Suppressor macrophage treated with lipopolysaccharide for 4 hours (primary cell): ENCODE measurements at places on chromosomes 1 and 21.

GRCh38 chr1:47618222-47618720, 180.4 kb downstream of the FOXD2 start:
- no peak for DNase-seq

DNA sequence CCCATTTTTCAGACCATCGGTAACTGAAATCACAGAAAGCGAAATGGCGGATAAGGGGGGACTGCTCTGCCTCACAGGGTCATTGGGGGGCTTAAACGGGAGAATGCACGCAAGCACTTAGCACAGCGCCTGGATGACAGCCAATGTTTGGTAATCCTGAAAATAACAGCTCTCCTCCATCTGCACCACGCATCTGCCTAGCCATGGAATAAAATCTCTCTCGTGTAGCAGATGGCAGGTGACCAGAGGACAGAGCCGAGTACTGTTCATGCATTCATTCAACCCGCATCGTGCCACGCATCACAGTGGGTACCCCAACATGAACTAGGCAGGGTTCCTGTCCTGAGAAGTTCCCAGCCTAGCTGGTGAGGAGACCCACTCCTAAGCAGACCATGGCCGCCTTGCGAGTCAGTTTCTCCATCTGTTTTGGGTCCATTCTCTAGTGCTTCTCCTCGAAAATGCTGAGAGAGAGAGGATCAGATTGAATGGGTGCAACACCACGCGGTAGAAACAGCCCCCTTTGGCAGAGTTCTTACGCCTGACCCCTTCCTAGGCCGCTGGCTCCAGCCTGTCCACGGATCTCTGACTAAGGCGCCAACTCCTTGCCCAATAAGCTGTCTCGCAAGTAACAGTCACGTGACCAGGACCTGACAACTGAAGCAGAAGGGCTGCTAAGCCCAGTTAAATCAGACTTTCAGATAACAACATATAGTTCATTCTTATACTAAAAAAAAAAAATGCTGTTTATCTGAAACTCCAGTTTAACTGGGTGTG, 7.3 kb downstream of the SLC1A7 start:
- DNase-seq = no peak

GRCh38 chr1:235734335-235734734, 84.8 kb upstream of the GNG4 start:
- DNase-seq = no peak

DNA sequence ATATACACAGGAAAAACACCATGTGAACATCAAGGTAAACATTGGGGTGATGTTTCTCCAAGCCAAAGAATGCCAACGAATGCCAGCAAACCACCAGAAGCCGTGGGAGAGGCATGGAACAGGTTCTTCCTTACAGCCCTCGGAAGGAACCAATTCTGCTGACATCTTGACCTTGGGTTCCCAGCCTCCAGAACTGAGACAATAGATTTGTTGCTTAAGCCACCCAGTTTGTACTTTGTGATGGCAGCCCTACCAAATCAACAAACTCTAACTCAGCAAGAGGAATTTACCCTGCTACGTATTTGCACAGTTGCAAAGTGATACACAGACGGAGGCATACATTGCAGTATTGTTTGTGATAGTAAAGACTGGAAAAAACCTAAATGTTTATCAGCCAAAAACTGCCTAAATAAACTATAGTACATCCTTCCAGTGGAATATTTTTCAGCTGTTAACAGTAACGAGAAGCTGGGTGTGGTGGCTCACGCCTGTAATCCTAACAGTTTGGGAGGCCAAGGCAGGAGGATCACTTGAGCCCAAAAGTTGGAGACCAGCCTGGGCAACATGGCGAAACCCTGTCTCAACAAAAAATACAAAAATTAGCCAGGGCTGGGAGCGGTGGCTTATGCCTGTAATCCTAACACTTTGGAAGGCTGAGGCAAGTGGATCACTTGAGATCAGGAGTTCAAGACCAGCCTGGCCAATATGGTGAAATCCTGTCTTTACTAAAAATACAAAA, 12.5 kb upstream of the ZC3H12A start:
- no peak for DNase-seq

DNA sequence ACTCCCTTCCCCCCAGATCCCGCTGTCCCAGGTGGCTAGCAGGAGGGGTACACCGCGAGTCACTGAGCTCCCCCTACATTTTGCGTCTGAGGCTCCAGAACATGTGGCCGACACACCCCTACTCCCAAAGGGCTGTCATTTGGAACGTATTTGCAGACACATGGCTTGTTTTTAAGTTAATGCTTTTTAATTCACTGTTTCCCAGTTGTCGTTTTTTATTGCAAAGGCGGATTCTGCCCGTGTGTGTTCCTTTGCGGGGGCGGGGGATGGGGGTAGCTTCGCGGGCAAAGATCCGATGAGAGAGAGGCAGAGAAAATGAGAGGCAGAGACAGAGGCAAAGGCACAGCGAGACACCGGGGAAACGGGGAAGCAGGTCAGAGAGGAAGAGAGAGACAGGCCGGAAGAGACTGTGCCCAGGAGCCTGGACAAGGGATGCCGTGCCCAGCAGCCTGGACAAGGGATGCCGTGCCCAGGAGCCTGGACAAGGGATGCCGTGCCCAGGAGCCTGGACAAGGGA, 270.2 kb downstream of the FOXD2 start:
- no peak for DNase-seq

GRCh38 chr1:3135744-3136455, 66.9 kb downstream of the PRDM16 start:
- DNase-seq = no peak

DNA sequence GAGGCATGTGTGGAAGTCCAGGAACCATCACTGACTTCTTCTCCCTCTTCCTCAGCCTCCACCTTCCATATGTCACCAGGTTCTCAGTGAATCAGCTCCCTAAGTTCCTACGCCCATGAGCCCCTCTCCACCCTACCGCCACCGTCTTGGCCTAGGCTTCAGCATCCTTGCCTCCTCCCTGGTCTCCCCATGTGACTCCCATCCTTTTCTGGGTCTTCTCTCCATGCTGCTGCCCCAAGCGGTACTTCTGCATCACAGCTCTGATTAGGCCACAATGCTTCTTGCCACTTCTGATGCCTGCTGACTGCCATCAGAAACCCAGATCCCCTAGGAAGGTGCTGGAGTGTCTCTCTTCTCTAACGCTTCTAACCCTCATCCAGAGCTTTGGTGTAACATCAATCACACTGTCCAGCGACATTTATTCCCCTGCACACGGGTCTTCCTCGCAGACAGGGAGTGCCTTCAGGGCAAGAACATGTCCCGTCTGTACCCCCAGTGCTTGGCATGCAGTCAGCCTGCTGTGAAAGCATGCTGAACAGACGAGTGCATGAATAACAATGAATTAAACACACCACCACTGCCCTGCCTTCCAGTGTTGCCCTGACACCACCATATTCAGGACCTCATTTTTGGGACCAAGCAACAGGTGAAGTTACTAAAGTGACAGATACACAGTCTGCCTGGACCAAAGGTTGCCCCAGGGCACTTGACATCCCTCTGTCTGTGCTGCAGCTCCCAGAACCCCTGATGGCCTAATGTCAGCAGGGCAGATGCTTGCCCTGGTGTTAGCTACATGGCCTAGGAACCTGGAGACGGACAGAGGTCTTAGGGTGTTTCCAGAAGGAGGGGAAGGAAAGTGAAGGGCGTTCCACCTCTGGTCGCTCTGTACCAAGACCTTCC, 158.7 kb upstream of the EDN2 start:
- no peak for DNase-seq

DNA sequence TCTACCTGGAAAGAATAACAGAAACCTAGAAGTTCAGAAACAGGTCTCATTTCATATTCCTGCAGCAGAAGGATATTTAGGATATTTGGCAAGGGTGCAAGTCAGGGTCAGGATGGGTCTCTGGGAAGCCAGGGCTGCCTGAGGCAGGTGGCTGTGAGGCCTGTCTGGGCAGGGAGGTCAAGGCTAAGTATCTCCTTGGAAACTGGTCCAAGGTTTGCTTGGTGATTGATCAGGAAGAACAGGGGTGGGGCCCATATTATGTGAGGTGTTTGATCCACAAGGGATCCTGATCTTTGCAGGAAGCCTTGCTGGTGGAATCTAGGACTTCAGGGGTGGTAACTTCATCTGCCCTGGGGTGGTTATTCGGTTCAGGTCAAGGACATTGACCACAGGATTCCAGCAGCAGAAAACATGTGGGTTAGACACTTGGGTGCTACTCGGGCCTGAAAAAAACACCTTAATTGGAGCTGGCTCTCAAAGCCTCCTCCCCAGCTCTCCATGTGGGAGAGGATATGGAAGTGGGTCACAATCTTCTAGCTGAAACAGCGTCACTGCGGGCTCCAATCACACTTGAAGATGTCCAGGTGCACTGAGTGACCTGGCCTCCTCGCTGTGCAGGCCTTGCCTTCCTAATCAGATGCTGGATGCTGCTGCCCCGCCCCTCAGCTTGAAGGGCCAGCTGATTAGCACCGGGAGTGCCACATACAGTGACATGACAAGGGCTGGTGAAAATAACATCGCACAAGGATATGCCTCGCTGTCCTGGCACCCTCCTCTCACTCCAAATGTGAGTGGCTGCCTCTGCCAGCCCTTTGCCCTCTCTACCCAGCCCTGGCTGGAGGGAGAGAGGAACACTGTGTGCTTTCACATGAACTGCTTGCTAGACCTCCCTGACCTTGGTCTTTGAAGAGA, 8.7 kb downstream of the CTNNBIP1 start:
- DNase-seq = no peak

GRCh38 chr1:81351864-81352263, 448.9 kb upstream of the ADGRL2 start:
- DNase-seq = no peak

- DNase-seq = no peak
Observed at GRCh38 chr1:172719066-172719627, 60.2 kb downstream of the FASLG start.

DNA sequence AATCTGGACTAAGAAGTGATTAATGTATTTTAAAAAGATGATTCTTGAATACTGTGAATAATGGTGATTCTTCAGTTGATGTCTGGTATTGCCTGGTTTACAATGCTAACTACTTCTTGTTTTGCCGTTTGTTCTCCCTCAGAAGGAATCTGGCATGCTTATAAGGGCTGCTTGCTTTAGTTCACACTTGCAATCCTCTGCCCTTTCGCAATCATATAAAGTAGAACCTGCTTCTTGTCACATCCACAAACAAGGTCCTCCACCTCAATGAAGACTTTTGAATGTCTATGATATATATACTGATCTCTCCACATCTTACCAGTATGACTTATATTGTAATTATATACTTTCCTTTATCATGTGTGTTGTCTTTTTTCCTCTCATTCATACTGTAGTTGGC, 92.6 kb downstream of the ADGRL4 start:
- no peak for DNase-seq

GRCh38 chr1:235127203-235127602, 1.4 kb downstream of the TOMM20 start:
- no peak for DNase-seq

DNA sequence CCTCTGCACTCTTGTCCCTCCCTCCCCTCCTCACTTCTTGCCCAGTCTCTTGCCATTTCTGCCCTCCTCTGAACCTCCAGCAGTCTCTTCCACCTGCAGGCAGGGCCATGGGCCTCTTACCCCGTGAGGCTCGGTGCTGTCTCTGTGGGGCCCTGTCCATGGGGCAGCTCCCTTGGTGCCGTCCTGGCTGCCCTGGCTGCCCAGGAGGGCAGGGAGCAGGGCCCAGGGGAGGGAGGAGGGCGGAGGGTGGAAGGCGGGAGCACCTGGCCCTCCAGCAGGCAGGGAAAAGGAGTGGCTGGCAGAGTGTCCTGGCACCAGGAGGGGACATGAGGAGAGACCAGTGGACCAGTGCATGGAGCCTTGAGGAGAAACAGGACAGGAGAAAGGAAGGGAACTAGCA, at the start of gene RORC:
TSS of gene RORC (minus strand) at position 198 of the 400 bp plus-strand sequence. CDS start at position 160, 38 bp downstream.
- no peak for DNase-seq

DNA sequence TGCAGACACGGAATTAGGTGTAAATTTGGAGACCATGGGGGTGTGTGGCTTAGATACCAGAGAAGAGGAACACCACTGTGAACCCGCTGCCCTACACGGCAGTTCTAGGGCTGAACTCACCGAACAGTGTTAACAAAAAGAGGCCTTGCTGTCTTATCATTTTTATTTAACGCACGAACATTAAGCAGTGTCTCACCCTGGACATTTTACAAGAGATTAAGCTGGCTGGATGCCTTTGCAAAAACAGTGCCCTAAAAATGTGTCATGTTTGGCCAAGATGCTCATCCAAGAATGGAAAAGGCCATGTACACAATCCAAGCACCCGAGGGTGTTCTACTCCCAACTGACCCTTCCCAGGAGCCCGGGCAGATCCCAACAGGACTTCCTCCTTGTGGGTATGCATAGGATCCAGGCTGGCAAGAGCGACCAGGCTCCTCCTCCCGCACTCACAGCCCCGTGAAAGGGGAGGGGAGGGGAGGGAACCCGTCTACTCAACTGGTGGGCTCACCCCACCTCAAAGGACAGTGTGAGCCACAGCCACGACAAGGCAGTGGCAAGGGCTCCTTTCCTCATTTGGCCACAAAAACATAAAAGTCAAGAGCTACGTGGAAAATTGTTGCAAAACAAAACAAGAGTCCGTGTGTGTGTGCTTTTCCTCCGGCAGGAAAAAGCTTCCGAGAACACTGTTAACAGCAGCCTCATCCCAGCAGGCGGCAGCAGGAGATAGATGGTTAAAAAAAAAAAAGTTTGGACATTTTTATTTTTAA, 20.3 kb downstream of the C2CD2 start:
- DNase-seq = no peak

DNA sequence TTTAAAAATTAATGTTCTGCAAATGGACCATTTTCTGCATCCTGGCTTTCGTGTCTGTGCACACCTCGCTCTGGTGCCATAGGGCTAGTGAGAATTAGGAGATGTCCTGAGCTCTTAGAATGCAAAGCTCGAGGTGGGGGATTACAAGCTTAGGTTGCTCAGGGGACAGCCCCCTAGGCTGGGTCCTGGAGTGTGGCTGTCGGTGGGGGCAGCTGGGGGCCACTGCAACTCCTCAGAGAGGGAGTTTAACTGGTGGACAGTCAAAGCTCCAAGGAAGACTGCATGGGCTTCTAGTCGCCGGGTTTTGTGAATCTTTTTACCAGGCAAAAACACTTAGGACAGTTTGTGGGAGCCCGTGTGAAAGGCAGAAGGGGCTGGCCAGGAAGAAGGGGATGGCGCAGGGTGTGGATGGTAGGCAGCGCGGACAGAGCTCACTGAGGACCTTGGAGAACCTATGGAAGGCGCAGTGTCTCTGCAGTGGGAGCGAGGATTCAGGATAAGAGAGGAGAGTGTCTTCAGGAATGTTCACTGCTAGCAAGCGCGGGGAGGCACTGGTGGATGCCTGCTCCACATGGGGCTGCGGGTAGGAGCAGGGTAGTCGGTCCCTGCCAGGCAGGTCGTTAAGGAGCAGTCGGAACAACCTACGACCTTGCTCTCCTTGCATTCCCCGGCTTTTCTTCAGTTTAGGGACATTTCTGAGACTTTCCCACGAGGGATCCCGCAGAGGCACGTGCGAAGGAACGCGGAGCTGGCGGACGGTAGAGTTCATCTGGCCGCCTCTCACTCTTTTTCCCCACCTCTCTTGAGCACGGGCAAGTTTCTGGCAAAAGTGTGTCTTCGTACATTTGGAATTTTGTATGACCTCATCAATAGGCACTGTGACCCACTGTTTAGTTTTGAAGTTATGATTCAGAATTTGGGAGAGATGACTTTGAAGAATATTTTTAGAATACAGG, 12.9 kb upstream of the KCNE1 start:
- no peak for DNase-seq
